ENCODE measurements at places on chromosomes 5 and 9.

DNA sequence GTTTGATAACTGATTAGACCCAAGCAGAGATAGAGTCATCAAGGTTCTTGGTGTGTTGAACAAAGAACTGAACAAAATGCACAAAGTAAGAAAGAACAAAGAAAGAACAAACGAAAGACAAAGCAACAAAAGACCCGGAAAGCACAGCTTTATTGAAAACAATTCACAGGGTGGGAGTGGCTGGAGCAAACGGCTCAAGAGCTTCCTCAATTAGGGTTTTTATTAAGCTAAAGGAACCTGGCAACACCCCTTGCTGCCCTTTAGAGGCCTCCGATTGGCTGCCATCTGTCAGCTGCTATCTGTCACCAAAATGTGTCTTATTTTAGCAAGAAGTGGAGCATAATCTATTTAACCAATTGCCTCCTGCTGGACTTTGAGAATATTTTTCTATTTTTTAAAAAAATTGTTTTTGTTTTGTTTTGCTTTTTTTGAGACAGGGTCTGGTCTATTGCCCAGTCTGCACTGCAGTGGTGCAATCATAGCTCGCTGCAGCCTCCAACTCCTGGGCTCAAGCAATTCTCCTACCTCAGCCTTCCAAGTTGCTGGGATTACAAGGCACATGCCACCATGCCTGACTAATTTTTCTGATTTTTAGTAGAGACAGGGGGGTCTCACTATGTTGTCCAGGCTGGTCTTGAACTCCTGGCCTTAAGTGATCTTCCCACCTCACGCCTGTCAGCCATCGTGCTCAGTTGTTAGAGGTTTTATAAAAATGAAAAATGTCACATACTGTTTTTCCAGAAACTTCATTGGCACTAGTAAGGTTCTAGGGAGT is 7.7 kb upstream of the ABO start:
- DNase-seq, result no peak

- no peak for DNase-seq
Measured at GRCh38 chr9:131418143-131419025, 24.5 kb downstream of the PRRC2B start.

GRCh38 chr5:142845954-142846398 is 75.8 kb downstream of the ARHGAP26 start:
- no peak for DNase-seq

DNA sequence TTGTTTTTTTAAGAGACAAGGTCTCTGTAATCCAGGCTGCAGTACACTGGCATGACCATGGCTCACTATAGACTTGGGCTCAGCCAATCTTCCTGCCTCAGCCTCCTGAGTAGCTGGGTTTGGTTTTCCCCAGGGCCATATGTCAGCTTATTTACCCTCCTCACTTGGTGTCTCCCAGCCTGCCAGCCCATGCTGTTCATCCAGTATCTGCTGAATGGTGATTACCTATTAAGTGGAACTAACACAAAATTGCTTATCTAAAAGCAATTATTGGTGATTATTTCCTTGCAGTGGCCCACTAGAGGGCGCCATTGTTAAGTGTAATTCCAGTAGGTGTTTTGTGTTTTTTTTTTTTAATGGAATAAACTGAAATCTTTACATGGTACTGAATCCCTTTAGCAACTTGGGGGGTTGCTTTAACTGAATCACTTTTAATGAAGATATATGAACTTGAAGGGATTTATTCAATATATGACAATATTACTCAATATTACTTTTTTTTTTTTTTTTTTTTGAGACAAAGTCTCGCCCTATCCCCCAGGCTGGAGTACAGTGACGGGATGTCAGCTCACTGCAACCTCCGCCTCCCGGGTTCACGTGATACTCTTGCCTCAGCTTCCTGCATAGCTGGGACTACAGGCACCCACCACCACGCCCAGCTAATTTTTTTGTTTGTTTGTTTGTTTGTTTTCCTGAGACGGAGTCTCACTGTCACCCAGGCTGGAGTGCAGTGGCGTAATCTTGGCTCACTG is 13.8 kb downstream of the EXOSC2 start:
- DNase-seq, result peak; percentile 63

GRCh38 chr5:142869886-142870285 is 99.7 kb downstream of the ARHGAP26 start:
- DNase-seq, result no peak

DNA sequence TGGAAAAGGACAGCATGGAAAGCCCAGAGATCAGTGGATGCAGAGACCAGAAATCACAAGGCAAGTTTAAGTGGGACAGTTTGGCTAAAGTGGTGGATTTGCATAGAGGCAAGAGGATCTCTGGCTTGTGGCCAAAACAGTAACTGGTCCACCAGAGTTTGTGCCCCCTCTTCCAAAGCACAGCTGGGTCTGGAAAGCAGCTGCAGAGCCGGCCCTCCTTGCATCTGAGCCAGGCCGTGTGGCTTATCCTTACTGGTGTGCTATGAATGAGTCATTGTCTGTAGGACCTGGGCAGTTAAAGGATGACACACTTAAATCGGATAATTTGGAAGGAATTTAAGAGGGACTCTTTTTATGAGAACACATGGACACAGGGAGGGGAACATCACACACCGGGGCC is 146.6 kb downstream of the PIP5K1B start:
- no peak for DNase-seq

- DNase-seq, result no peak
Measured at GRCh38 chr5:59685793-59686192, 207.7 kb downstream of the PDE4D start.

DNA sequence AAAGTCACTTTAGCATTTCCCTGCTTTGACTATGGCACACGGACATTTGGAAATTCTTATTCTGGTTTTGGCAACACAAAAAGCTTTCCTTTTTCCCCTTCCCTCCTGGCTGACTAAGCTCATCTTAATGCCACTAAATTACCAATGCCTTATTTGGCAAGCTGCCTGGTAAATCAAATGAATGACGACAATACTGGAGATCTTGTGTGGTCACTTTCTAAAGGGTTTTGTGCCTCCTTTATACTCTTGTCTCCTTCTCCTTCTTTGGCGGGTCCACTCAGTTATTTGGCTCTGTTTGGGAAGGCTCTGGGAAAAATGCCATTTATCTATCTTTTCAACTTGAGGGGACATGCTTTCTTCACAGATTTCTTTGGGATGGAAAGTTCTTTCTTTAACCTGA is 34.9 kb downstream of the SH3GL2 start:
- DNase-seq, result no peak

- no peak for DNase-seq
Measured at GRCh38 chr9:33728613-33729012, 66.7 kb upstream of the PRSS3 start.

DNA sequence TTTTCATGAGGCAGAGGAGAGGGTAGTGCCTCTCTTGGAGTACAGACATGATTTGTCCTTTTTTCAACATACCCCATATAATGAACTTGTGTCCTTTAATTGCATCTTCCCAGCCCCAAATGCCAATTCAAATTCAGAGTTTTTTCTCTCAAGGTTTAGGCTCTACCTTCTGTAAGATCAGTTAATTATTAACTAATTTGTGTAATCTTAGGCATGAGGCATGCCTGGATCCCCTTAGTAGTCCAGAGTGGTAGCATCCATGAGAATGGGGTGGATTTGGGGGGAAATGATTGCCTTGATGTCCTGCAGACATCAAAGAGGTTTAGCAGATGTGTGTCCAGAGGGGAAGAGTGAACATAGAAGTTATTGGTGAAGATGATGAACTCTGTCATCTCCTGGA is 533.3 kb downstream of the LRRC70 start:
- DNase-seq, result no peak

DNA sequence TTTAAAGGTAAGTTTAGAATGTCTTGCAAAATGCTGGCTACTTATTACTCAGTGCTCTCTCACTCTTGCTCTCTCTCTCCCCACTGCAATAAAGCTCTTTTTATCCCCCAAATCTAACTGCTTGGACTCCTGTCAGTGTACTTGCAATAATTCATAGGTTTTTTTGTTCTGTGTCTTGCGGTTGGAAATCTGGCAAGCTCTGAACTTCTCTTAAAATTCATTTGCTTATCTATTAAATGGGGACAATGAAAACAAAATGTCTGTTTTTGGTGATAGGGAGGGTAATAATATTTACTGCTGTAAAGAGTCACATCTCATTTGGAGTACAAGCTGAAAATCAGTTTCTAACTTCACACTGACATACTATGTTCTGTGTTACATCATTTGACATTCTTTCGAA is 18.7 kb upstream of the OR13D1 start:
- DNase-seq, result no peak

DNA sequence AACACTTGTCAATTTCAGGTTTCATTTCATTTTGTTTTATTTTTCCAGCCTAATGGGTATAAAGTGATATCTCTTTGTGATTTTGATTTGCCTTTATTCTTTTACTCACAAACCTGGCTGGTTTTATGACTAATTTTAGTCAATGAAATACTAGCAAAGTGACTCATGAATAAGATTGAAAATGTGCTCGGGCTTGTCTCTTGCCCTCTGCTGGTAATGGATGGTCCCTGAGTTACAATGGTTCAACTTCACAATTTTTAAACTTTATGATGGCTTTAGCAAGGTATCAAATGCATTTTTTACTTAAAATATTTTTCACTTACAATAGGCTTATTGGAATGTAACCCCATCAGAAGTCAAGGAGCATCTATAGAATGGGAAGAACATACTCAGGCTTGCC is 431.4 kb upstream of the CCNG1 start:
- no peak for DNase-seq

DNA sequence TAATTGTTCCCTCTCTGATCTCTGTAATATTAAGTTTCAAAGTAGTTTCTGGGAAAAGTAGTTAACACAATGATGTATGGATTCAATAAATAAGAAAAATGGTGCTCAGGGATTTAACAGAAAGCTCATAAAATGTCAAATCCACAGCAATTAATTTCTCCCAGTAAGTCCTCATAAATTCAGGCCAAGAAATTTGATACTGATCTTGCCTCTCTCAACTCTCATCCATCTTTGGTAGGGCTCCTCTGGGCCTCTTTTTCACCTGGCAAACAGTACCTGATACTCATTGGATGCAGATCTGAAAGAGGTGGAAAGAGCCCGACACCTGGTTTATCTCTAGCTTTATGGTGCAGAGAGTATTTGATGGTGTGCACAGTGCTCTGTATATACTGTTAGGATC is 106.1 kb downstream of the STK32A start:
- DNase-seq, result no peak

DNA sequence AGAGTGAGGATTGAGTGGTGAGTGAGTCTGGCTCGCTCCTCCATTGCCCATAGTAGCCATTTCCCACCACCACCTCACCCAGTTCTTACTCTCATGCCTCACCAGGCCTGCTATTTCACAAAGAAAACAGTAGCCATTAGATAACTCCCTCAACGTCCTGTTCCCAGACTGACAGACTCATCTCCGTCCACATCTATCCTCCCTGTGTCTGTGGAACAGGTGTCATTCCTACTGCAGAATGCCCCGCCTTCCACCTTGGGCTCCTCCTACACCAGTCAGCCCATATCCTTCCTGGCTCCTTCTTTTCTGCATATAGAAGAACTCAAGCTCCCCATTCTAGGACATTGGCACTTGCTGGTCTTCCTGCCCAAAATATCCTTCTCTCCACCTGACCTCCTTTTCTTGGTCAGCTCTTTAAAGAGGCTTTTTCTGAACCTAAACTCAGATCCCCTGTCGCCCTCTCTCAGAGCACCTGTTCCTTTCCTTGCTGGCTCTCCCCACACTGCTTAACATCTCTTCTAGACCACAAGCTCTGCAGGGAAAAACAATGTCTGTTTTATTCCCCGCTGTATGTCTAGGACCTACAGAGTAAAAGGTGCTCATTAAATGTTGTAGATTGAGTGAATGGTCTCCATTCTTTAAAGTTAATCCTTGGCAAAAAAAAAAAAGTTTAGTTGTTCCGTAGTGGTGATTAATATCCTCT is 3.2 kb downstream of the TNFAIP8 start:
- DNase-seq, result no peak

GRCh38 chr5:38831909-38832308 is 13.9 kb upstream of the OSMR start:
- peak; percentile 14 for DNase-seq

DNA sequence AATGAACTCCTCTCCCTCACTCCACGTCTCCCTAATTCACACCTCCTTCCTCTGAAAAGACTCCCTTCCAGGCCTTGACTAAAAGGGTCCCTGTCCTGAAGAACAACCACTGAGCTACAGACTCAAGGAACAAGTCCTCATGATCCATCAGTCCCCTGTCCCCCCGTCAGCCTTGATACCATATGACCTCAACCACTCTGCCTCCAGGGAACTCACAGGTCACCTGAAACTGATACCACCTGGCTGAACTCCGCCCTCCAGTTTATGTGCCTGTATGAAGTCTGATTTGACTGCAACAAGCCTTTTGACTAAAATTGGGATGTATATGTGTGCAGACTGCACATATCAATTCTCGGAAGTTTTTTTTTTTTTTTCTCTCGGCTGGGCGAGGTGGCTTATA is 88.7 kb downstream of the UGCG start:
- no peak for DNase-seq

- no peak for DNase-seq
Measured at GRCh38 chr5:65204966-65205365, 276.8 kb downstream of the ADAMTS6 start.

- no peak for DNase-seq
Measured at GRCh38 chr5:1001406-1002270, 7.0 kb upstream of the NKD2 start.

DNA sequence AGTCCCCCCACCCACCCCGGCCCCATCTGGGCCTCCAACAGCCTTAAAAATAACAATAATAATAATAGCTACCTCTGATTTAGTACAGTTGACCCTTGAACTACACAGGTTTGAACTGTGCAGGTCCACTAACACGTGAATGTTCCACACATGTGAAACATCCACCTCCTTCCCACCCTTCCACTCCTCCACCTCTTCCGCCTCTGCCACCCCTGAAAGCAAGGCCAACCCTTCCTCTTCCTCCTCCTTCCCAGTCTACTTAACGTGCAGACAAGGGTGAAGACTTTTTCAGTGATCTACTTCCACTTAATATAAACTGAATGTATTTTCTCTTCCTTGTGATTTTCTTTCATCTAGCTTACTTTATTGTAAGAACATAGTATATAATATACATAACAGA is 10.8 kb downstream of the PDGFRB start:
- no peak for DNase-seq

GRCh38 chr9:86405926-86406325 is 51.7 kb upstream of the TUT7 start:
- peak; percentile 53 for DNase-seq

DNA sequence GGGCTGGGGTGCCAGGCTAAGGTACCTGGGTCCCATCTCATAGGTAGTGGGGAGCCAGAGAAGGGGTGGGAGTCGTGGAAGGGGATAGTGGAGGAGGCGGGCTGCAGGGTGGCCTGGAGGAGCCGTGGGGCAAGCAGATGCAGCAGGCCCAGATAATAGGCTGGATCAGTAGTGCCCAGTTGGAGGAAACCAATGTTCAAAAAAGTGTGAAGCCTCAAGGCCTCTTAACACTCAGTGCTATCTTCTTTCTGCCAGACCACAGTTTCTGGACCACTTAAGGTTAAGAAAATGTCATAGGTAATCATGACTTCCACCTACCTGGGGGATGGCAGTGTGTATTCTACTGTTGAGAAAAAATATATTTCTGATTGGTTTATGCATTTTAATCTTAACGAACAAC is 63.3 kb upstream of the TGFBR1 start:
- DNase-seq, result no peak

- no peak for DNase-seq
Measured at GRCh38 chr5:78543292-78543691, 105.3 kb downstream of the LHFPL2 start.

All from HepG2 (cell line).